NCI-H1436 (cell line): ENCODE measurements at places on chromosomes 7 and 10.
A peak's percentile ranks its signal among the peaks of the same experiment; 100 is the strongest.

GRCh38 chr10:14534152-14534551 lies 203.4 kb upstream of the FRMD4A start:
- DNase-seq, result no peak

DNA sequence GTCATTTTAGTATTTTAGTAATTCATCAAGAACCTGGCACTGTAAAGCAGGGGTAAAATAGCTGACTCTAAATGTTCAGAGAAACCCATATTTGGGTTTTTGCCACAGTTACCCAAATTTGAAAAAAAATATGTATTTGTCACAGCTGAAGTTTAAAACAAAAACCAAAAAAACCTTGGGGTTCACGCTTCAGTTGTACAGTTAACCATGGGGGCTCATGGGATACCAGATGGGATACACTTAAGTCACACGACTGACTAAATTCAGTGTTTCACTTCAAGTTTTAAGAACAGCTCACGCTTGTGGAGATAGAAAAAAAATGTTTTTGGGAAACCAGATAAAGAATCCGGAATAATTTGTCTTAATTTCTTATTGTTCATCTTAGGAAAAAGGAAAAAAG lies 2.1 kb downstream of the ARL3 start:
- no peak for DNase-seq

DNA sequence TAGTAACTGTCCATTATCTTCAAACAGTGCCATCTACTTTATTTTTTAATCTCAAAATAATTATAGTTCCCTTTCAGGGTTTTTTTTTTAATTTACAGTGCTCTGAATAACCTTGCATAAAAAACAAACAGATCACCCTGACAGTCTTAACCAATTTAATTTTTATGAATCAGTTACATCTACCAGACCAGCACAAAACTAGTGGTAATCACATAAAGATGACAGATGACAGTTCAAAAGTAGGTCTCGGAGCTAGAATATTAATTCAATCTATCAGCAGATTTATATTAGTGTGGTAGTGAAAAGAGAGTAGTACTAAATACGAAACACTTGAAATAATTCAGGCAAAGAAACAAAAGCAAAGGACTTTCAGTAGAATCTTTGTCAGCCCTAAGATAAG lies 53.9 kb downstream of the COL28A1 start:
- no peak for DNase-seq

DNA sequence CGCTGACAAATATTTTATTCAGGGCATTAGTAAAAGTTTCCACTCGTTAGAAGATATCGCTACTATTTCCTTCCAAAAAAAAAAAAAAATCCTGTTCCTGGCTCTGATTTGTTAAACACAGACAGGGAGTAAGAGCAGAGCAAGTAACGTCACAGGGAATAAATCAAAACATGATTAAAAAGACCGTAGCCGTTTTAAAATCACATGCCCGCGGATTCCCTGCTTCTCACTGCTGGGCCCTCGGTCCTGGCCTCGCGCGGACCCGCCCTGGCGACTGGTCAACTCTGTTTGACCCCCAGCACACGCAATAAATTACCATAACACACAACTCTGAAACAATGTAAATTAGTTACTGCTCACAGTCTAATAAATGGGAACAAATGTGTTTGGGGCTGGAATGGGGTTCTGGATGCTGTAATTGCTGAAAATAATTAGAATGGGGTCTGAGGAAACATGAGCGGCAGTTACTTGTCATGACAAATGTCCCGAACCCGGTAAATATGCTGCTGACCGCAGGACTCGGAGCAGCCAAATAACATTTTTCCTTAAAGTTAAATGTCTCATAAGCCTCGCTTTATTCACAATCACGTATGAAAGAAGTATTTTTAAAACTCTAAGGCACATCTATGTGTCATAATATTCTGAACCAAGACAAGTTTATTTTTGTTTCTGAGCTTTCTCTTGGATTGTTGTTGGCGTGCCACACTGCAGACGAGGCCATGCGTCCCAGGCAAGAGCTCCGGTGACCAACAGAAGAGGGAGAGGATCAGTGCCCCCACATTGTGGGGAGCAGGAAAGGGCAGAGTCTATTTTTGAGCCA lies 17.9 kb downstream of the EBF3 start:
- DNase-seq, result no peak

DNA sequence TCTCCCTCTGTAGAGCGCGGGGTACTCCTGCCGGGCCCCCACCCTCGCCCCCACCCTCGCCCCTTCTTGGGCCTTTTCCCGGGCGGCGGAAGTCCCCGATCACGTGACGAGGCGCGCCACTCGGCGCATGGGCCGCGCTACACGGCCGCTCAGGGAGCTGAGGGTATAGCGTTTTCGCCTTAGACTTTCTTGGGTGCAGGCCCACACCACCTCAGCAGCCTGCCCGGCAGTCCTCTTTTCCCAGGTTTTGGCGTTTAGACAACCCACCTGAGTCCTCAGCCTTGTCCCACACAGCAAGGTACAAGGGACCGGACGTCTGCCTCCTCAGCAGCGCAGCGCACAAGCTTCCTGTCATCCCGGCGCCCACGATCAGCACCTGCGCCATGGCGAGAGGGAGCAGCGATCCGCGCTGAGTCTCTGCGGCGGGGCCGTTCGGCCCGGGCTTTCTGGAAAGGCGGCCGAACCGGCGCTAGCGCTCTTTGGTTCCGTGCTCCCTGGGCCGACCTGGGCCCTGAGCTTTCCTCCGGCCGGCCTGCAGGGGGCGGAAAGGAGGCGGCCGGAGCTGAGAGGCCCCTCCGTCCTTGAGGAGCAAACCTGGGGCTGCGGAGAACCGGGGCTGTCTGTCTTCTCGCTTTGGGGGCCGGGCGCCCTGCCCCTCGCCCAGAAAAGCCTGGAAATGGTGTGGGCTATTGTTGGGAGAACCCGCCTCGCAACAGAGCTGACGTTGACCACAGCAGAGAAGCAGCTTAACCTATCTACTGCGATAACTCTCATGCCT lies at the start of gene RNLS:
Gene RNLS (minus strand): TSS at position 513 of the 778 bp plus-strand sequence.
- DNase-seq, result peak; percentile 60

- DNase-seq, result no peak
These were observed 71.9 kb downstream of the FAM13C start for GRCh38 chr10:59290448-59290847.

GRCh38 chr7:34322841-34323240 lies 335.2 kb upstream of the NPSR1 start:
- no peak for DNase-seq

DNA sequence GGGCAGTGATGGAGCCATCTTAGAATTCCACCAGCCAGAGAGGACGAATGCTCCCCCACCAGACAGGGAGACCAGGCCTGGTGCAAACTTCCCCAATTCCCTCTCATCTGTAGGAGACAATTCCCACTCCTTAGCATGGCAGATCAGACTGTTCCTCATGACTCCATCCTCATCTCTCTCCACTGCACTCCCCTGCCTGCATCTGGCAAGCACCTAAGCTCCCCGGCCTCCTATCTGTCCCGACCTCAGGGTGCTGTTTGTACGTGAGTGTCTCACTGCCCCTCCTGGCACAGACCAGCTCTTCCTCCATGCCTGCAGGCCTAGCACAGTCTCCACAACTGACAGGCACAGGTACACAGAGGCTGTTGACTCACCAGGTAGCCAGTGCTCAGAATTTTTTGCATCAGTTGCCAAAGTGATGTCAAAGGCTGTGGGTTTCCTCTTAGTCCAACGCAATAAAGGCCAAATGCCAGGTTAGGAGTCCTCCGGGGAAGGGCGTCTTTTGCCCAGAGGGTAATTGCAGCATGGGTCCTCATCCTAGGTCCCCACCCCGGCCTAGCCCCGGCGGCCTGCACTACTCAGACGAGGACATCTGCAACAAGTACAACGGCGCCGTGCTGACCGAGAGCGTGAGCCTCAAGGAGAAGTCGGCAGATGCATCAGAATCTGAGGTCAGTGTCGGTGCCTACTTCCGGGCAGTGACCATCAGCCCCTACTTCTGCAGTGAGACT lies 436.8 kb upstream of the FOXK1 start:
- no peak for DNase-seq

GRCh38 chr10:79229071-79229541 lies 118.2 kb upstream of the PPIF start:
- DNase-seq, result peak; percentile 73

- no peak for DNase-seq
These were observed 124.7 kb downstream of the ARID5B start for GRCh38 chr10:62025901-62026879.

- DNase-seq, result no peak
These were observed 46.6 kb upstream of the EBF3 start for GRCh38 chr10:130010653-130011052.

DNA sequence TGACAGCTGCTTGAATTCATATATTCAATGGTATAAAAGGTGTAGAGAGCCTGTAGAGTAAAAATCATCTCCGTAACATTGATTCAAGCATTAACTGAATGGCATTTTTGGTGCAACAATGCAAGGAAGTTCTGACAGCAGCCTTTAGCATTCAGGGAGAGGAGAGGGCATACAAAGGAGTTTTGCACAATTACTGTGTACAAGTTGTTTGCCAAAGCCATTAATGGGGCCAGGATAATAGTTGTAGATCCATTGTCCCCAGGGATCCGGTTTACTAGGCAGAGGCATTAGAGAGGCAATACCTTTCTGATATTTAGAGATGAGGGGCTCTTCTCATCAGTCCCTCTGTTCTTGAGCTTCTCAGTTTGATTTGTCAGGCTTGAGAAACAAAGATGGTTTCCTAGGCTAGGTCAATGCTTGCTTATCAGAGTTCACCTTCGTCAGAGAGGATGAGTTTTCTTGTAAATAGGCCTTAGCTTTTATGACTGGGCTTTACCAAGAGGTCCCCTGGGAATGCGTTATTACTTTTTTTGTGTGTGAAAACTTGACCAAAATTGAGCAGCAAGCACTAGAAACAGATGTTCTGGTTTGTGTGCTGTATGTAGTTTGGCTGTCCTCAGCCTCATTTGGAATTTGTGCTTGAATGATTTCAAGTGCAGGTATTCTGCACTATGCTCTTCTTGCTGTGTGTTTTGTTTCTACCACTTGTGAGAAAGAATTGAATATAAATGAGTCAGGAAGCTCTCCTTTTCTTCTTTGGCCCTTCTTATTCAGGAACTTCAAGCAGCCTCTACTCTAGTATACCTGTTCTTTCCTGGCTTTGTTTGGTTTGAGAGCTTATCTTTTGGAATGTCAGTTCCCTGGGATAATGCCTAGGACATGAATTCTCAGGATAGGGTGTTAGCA lies 32.0 kb downstream of the SND1 start:
- DNase-seq, result peak; percentile 26

GRCh38 chr7:158001003-158001402 lies 586.6 kb downstream of the PTPRN2 start:
- no peak for DNase-seq

GRCh38 chr10:99967961-99968360 lies 41.8 kb downstream of the DNMBP start:
- no peak for DNase-seq
